ENCODE measurements at places on chromosomes 5 and 9. TPM values are rescaled to one million over a fixed set of nuclear protein-coding genes. Genes with fewer than 3 reads are reported as not detected.

MLANA gene
- total RNA-seq = not detected

GABBR2 gene
- not detected for total RNA-seq

DNA sequence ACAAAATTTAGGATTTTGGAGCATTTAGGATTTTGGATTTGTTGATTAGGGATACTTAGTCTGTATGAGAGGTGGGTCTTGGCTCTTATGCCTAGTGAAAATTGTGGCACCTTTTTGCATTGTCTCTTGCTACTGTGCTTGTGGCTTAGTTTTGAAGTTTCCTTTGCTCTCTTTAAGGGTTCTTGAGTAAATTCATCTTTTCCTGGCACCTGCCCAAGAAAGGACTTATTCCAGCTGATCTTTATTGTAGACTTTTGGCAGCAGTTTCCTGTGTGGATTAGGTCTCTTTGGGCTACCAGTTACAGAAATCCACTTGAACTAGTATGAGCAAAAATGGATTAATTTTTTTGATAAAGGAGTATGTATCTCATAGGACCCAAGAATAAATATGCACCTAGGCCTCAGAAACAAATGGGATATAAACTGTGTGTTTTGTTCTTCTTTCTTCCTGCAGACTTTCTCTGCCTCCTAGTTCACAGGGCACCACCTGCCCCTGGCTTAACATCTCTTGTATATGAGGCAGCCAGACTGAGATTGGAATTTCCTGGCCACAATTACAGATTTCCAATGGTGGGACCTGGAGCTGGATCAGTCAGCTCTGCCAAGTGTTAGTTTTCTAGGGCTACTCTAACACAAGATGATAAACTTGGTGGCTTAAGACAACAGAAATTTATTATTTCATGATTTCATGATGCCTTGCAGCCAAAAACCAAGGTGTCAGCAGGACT is 44.6 kb downstream of the FOCAD start:
- DNase-seq = no peak

DNA sequence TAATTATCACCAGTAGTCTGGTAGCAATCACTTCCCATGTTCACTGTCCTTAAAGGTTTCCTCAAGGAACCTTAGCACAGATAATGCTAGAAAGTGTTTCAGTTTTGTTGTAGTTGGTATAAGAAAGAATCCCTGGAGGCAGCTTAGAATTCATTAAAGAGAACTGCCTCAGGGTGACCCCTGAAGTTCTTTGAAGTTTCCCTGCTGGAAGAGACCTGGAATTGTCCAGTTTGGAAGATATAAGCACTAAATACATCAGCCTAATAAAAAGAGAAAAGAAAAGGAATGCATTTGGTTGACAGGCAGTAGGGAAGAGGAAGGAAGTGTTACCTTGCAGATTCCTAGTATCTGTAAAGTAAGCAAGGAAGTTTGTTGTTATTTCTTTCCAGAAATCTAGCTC is 999.6 kb upstream of the DMAC1 start:
- no peak for DNase-seq

DNA sequence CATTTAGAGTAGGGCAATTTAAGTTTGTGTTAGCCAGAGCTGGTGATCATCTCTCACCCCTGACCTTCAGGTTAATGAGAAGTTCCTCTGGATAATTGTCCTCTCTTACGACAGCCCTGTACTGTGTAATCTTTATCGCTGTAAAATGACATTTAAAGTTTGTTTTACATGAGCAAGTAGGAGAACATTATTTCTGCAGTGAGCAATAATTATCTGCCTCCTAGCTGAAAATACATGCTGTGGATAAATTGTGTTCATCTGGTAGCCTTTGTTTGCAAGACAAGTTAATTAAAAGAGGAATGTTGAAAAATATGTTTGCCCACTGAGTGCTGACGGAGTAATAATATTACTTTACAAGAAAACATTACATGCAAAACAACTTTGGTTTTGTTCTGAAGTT is 1083.8 kb upstream of the NUDT12 start:
- DNase-seq = no peak

CCL27 gene
- total RNA-seq = not detected

GRCh38 chr5:160444407-160444806 is 22.8 kb downstream of the PTTG1 start:
- no peak for DNase-seq

GRCh38 chr9:113659740-113660139 is 196.2 kb downstream of the RGS3 start:
- no peak for DNase-seq

SPINK6 gene
- total RNA-seq = not detected

TSSK1B gene
- not detected for total RNA-seq

All from omental fat pad (tissue), 4 donors.